ENCODE measurements at places on chromosomes 3 and 15.

DNA sequence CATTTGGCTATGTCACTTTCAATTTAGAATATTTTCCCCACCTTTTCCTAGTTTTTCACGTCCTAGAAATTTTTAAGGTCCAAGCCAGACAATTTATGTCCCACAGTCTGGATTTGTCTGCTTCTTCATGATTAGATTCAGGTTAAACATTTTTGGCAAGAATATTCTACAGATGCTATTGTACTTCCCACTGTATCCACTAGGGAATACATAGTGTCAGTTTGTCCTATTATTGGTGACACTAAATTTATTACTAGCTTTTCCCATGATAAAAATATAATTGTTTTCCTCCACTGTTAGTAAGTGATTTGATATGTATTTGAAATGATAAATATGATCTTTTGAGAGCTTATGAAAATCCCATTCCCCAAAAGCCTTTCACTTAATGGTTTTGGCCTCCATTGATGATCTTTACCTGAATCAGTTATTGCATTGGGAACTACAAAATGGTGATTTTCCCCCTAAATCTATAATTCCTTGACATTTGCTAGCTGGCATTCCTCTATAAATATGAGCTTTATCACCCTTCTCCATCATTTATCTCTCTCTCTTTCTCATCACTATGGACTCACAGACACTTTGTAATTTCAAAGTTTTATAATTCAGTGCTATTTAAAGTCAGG, 8.3 kb downstream of the ARL14 start:
- DNase-seq: no peak

- no peak for DNase-seq
These were observed 6.8 kb downstream of the GATA2 start for GRCh38 chr3:128486205-128486628.

GRCh38 chr15:77511869-77512268, 91.2 kb downstream of the HMG20A start:
- DNase-seq: no peak

DNA sequence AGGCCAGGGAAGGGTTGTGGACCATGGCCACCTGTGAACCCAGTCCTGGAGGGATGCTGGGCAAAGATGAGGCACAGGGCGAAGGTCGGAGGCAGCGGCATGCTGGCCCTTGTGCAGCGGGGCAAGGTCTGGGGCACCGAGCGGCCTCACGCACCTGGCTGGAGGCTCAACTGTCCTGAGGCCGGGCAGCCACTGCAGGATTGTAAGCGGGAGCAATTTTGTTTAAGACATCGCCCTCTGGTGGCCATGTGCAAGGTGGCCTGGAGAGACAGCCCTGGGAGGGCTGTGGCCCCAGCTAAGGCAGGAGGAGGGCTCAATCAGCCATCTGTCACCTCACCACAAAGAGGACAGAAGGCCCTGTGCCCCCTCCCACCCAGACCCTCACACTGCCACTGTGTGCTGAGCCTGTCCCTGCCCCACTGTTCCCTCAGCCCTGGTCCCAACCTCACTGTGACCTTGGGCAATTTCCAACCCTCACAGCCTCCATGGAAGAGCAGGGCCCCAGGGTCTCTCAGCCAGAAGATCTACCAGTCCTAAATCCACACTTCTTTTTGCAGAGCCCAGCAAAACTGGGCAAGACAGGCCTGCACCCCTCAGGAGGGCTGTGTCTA, 46.2 kb downstream of the TPRA1 start:
- DNase-seq: peak; percentile 63

DNA sequence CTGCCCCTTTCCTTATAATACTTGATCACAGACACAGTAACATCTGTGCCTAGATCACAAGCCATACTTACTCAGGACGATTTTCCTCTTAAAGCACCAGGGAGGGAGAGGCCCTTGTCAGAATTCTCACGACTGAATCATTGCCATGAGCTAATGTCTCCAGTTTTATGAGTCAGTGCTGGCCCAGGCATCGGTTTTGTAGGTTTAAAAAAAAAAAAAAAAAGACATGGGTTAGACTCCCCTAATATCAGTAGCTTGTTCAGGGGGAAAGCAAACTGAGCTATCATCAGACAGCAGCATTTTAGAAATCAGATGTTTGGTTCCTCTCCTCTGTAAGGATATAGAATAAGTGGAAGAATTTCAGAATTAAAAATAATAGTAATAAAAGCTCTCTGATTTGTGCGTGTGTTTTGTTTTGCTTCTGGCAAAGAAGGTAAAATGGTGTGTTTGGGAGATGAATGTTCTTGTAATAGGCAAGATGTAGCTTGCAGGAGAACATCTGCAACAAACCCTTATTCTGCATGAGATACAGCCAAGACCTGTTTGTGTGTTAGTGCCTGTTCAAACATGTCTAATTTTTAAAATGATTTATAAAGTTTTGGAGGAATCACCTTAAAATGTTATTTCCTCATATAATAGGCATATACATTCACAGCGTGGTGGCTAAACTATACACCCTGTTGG, 193.6 kb downstream of the TP63 start:
- no peak for DNase-seq

GRCh38 chr15:96767703-96768434, 437.4 kb downstream of the NR2F2 start:
- no peak for DNase-seq

All from CD4-positive, alpha-beta T cell treated with Interleukin-21 for 1 hour (primary cell).